ENCODE measurements at places on chromosomes 5 and 9.
A peak's percentile ranks its signal among the peaks of the same experiment; 100 is the strongest.

- H3K36me3 ChIP-seq: no peaks in the 10 kb centered on the region
- H3K27me3 ChIP-seq: no peaks in the 10 kb centered on the region
- H3K27ac ChIP-seq: no peak overlapping the region
- no peaks in the 10 kb centered on the region for H3K4me1 ChIP-seq
Observed at GRCh38 chr5:185095-186070, 5.9 kb upstream of the LRRC14B start.

- no peak overlapping the region for H3K4me3 ChIP-seq
- peaks cover 25% of the 10 kb centered on the region for H3K36me3 ChIP-seq
- H3K27me3 ChIP-seq: no peaks in the 10 kb centered on the region
- H3K27ac ChIP-seq: no peak overlapping the region
Observed at GRCh38 chr5:32126691-32127090, 47.4 kb downstream of the GOLPH3 start.

DNA sequence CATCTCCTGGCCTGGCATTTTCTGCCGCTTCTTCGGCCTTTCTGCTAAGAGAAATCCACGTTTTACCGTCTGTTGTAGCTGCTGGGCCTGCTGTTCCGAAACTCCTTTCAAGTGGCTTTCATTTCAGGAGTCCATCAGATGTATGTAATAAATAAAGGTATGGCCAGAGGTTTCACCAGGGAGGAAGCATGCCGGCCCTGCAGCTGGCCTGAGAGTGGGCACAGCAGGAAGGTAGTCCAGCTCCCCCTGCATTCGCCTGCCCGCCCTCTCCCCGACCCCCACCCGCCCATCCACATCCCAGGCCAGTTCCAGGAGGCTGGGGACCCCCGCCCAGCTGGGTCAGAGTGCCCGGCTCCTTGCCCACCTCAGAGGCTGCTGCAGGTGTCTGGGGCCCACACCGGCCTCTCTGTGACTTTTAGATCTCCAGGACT is 46.4 kb upstream of the EXOC3 start:
- peak; percentile 52 for DNase-seq
- no peaks in the 10 kb centered on the region for H3K27me3 ChIP-seq
- no peak overlapping the region for H3K27ac ChIP-seq

- H3K4me3 ChIP-seq: no peak overlapping the region
- no peak overlapping the region for H3K27ac ChIP-seq
- H3K4me1 ChIP-seq: no peaks in the 10 kb centered on the region
- no peaks in the 10 kb centered on the region for H3K27me3 ChIP-seq
- no peak for DNase-seq
- no peaks in the 10 kb centered on the region for H3K36me3 ChIP-seq
Observed at GRCh38 chr5:6355294-6355693, 23.1 kb downstream of the MED10 start.

DNA sequence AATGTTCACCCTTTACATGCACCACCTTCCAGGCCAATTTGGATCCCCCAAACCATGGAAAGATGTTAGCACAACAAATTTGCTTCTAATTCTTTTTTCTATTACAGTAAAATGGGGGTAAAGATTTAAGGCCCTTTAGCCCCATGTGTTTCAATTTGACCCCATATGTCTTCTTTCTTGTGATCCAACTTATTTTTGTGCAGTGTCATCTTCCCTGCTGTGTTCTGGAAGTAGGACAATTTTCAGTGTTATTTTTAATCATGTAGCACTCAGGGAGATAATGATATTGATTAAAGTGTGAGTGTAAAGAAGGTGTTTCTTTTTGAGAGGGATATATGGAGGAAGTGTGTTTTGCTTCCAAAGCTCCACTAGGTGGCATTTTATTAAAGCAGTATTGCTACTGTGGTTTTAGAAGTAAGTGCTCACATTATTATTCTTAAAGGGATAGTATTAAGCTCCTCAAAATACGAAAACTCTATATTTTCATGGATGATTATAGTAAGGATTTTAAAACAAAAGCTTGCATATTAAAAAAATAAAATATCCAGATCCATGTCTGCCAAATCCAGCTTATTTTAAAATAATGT is 118.7 kb upstream of the ATP10B start:
- no peak overlapping the region for H3K4me3 ChIP-seq
- DNase-seq: no peak
- no peaks in the 10 kb centered on the region for H3K27me3 ChIP-seq
- no peak overlapping the region for H3K27ac ChIP-seq
- no peaks in the 10 kb centered on the region for H3K36me3 ChIP-seq

GRCh38 chr9:86402591-86402990 is 48.4 kb upstream of the TUT7 start:
- DNase-seq: no peak
- H3K4me3 ChIP-seq: no peak overlapping the region
- H3K4me1 ChIP-seq: peaks cover 11% of the 10 kb centered on the region
- no peaks in the 10 kb centered on the region for H3K27me3 ChIP-seq

GRCh38 chr5:76836181-76836580 is 13.6 kb upstream of the S100Z start:
- no peaks in the 10 kb centered on the region for H3K4me1 ChIP-seq
- H3K4me3 ChIP-seq: no peak overlapping the region
- no peak for DNase-seq
- H3K27me3 ChIP-seq: no peaks in the 10 kb centered on the region
- H3K27ac ChIP-seq: no peak overlapping the region

- no peak for DNase-seq
- no peak overlapping the region for H3K27ac ChIP-seq
- no peaks in the 10 kb centered on the region for H3K4me1 ChIP-seq
- no peak overlapping the region for H3K4me3 ChIP-seq
Observed at GRCh38 chr5:143426437-143426991, 23.0 kb upstream of the NR3C1 start.

GRCh38 chr5:2172471-2172870 is 289.7 kb upstream of the IRX4 start:
- no peaks in the 10 kb centered on the region for H3K4me1 ChIP-seq
- DNase-seq: no peak
- H3K36me3 ChIP-seq: no peaks in the 10 kb centered on the region

DNA sequence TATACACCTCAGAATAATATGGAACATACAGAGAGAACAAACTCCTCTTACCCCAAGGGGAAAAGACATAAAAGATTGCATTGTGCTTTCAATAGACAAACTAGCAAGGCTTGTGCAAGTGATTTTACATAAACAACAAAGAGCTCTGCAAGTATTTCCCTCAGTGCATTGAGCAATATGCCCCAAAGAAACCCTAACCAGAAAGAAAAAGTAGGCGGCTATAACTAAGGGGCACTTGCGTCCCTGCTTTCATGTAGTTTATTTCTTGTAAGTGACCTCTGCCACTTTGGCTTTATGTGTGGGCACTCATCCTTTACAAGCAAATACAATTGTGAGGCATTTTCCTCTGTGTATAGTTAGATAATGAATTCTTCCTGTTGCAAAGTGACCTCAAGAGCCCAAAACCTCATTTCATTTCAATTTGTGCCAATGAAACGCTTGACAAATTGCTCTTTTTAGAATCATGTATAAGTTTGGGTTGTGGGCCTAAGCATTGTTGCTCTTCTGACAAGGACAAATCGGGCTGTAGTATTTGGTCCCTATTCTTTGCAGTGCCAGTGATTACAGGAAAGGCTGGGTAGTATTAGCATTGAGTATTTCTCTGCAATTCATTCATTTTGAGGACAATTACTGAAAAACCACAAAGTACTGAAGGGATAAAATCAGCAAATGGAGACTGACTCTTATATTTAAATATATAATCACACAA is 282.2 kb downstream of the DTWD2 start:
- no peaks in the 10 kb centered on the region for H3K27me3 ChIP-seq
- DNase-seq: no peak
- H3K27ac ChIP-seq: no peak overlapping the region
- no peak overlapping the region for H3K4me3 ChIP-seq

DNA sequence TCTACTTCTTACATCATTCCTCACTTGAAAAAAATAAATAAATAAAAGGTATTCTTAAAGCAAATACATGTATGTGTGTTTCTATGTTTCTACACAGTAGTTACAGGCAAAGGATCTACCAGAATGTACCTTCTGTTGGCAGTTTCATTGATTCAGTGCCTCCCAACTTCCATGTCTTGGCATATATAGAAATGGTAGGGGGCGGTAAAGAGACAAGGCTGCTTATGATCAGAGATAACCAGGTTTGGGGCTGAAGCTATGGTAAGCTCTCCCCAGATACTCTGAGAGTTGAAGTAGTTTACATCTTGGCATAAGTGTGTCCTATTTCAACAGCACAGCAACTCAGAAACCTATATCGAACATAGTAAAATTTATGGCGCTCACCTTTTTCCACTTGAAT is 1075.4 kb upstream of the C9orf72 start:
- H3K27ac ChIP-seq: no peak overlapping the region
- no peak overlapping the region for H3K4me3 ChIP-seq
- H3K36me3 ChIP-seq: no peaks in the 10 kb centered on the region
- no peaks in the 10 kb centered on the region for H3K4me1 ChIP-seq
- no peak for DNase-seq

GRCh38 chr9:37198039-37198729 is 77.8 kb downstream of the ZCCHC7 start:
- H3K36me3 ChIP-seq: no peaks in the 10 kb centered on the region
- no peak overlapping the region for H3K4me3 ChIP-seq
- no peaks in the 10 kb centered on the region for H3K27me3 ChIP-seq

DNA sequence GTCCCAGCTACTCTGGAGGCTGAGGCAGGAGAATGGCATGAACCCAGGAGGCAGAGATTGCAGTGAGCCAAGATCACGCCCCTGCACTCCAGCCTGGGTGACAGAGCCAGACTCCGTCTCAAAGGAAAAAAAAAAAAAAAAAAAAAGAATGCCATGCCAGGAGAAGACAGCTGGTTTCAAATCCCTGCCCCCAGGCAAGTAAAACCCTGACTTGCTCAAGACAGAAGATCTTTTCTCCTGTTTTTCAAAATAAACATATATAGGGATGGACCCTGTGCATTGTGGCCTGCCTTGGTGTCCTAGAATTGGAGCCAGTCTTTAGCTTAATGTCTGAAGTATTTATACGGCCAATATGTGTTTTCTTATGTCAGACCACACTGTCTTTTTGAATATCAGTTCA is 177.1 kb downstream of the NR3C1 start:
- no peak for DNase-seq
- no peak overlapping the region for H3K27ac ChIP-seq
- no peaks in the 10 kb centered on the region for H3K27me3 ChIP-seq
- no peak overlapping the region for H3K4me3 ChIP-seq

- H3K4me3 ChIP-seq: no peak overlapping the region
- H3K4me1 ChIP-seq: no peaks in the 10 kb centered on the region
- no peak overlapping the region for H3K27ac ChIP-seq
- no peaks in the 10 kb centered on the region for H3K36me3 ChIP-seq
- no peaks in the 10 kb centered on the region for H3K27me3 ChIP-seq
Observed at GRCh38 chr9:82810915-82811314, 252.0 kb downstream of the RASEF start.

- peaks cover 1% of the 10 kb centered on the region for H3K36me3 ChIP-seq
- peaks cover 64% of the 10 kb centered on the region for H3K4me1 ChIP-seq
Observed at GRCh38 chr5:178236126-178236525, 3.5 kb upstream of the PHYKPL start.

DNA sequence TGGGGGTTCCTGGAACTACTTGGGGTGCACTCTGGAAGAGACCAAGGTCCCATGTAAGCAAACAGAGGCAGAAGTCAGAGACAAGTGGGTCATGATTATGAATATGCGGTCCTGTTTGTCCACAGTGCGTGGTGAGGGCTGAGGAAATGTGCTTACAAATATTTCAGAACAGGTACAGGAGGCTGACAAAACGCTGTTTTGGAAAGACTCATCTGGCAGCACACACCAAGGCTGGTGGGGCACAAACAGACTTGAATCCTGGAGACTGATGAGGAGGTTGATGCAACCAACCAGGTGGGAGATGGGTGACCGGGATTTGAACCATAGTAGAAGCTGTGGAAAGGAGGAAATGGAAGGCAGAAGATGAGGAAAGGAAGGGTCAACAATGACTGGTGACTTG is 83.8 kb downstream of the ADRB2 start:
- H3K4me3 ChIP-seq: no peak overlapping the region
- H3K27ac ChIP-seq: no peak overlapping the region
- no peaks in the 10 kb centered on the region for H3K4me1 ChIP-seq
- no peaks in the 10 kb centered on the region for H3K36me3 ChIP-seq
